ENCODE measurements at places on chromosomes 11 and 22. TPM values are rescaled to one million over a fixed set of nuclear protein-coding genes. Genes with fewer than 3 reads are reported as not detected.

- no peak for DNase-seq
Measured at GRCh38 chr11:5592615-5593014, 3.8 kb upstream of the TRIM6 start.

NCF4 gene
- polyA plus RNA-seq = 2.5 TPM

SCO2 gene
- polyA plus RNA-seq = not detected

DNA sequence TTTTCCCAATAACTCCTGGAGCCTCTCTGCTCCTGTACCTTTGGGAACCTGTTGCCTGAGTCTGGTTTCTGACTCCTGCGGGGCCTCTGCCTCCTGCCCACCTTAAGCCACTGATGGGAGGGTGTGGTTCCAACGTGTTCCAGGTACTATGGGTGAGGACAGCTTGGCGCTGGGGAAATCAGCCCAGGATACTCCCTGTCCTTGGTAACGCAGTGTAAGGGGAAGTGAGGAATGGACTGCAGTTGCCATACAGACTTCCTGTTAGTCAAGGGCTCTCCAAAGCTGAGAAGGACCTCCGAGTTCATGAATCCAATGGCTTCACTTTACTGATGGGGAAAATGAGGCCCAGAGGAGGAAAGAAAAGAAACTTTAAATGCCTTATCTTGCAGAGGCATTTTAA, 1.2 kb upstream of the MARK2 start:
- no peak for DNase-seq

OSBP2 gene
- 5.6 TPM for polyA plus RNA-seq

Data from renal pelvis (tissue), 12 donors.